Nephron progenitor cell (in vitro differentiated cells): ENCODE measurements at places on chromosomes 6 and 20.

- H3K4me1 ChIP-seq: peaks cover 7% of the 10 kb centered on the region
- no peak for DNase-seq
- peaks cover 57% of the 10 kb centered on the region for H3K36me3 ChIP-seq
- H3K27me3 ChIP-seq: no peaks in the 10 kb centered on the region
Measured at GRCh38 chr20:3199206-3199605, 5.3 kb downstream of the DDRGK1 start.

DNA sequence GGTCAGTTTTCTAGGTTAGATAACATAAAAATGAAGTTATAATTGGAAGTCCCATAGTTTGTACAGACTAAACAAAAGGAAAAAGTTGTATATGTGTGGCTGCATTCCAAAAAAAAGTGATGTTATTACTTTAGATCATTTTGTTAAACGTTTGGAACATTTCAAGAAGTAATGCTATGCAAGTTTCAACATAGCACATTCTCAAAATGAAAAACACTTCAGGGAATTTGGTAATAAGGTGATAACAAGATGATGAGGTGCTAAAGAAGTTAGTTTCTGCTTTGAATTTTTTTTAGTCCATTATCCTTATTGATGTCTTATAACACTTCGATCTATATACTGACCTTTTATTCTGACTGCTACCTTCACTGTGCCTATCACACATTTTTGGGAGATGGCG, 250.7 kb downstream of the PHF3 start:
- no peaks in the 10 kb centered on the region for H3K4me1 ChIP-seq
- H3K27me3 ChIP-seq: no peaks in the 10 kb centered on the region
- no peak for DNase-seq
- no peak overlapping the region for H3K4me3 ChIP-seq
- no peaks in the 10 kb centered on the region for H3K36me3 ChIP-seq

DNA sequence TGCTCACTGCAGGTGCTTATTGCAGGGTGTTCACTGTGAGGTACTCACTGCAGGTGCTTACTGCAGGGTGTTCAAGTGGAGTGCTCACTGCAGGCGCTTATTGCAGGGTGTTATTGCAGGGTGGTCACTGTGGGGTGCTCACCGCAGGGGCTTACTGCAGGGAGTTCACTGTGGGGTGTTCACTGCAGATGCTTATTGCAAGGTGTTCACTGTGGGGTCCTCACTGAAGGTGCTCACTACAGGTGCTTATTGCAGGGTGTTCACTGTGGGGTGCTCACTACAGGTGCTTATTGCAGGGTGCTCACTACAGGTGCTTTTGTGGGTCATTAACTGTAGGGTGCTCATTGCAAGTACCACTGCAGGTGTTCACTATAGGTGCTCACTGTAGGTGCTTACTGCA, 20.2 kb downstream of the APMAP start:
- H3K4me3 ChIP-seq: no peak overlapping the region
- peaks cover 88% of the 10 kb centered on the region for H3K36me3 ChIP-seq
- H3K27me3 ChIP-seq: no peaks in the 10 kb centered on the region
- no peak overlapping the region for H3K27ac ChIP-seq
- no peak for DNase-seq
- peaks cover 19% of the 10 kb centered on the region for H3K4me1 ChIP-seq

- no peak for DNase-seq
- H3K4me1 ChIP-seq: no peaks in the 10 kb centered on the region
- no peaks in the 10 kb centered on the region for H3K36me3 ChIP-seq
- H3K27me3 ChIP-seq: peaks cover 19% of the 10 kb centered on the region
- H3K27ac ChIP-seq: no peak within 1 kb of the TSS
- no peak within 1 kb of the TSS for H3K4me3 ChIP-seq
Measured at GRCh38 chr20:24948939-24949679, at the start of gene CST7. CST7 (plus strand) TSS chr20:24949269; CDS start chr20:24949506, 237 bp downstream.

- H3K36me3 ChIP-seq: peaks cover 5% of the 10 kb centered on the region
- DNase-seq: no peak
- peak overlapping the region; percentile 52 for H3K27ac ChIP-seq
- peaks cover 17% of the 10 kb centered on the region for H3K4me1 ChIP-seq
- H3K4me3 ChIP-seq: no peak overlapping the region
Measured at GRCh38 chr6:169215201-169215681, 38.4 kb downstream of the THBS2 start.

DNA sequence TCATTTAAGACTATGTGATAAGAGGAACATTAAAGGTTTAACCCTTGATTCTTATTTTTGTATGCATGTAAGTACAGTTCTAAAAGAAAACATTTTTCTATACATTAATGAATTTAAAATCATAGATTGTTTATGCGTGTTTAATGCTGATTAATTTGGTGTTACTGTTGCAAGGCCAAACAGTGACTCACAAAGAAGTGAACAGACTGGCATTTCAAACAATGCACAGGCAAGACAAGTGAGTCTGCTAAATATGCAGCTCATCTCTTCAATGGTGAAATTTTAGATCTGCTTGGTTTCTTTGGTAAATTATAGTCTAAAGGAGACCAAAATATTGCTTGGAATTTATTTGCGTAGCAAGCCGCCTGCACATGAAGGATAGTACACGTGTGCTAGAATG, 417.4 kb upstream of the SOX4 start:
- H3K4me1 ChIP-seq: no peaks in the 10 kb centered on the region
- H3K4me3 ChIP-seq: no peak overlapping the region
- no peaks in the 10 kb centered on the region for H3K27me3 ChIP-seq
- no peak for DNase-seq
- no peak overlapping the region for H3K27ac ChIP-seq

DNA sequence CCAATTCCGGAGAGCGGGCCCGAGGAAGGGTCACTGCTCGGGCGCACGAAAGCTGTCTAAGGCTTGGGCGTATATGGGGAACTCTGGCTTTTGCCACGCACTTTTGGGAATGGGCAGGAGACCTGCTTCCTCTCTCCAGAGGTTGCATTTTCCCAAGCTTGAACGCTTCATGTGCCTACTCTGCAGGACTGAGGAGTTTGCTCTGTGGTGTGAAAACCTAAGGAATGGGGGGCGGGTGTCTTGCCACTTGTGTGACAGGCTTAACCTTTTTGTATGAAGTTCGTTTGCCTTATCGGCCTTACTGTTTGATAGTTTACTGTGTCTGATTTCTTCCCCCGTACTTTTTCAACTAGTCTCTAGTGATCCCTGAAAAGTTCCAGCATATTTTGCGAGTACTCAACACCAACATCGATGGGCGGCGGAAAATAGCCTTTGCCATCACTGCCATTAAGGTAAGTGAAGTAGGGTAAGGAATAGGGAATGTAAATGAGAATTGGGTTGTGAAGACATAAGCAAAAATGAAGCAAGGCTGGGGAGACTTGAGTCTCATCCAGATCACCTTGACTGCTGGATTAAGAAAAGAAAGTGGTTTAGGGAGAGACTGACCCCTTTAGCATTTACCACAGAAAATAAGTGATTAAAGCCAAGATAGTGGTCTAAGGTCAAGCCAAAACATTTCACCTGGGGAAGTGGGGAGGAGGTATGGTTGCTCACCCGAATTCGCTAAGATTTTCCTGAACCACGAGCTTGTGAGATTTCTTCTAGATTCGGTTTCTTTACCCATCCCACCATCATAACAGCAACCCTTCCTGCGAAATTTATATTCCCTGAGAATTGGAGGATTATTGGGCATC, 627 bp downstream of the RPS18 start:
- H3K4me1 ChIP-seq: peaks cover 71% of the 10 kb centered on the region
- peak overlapping the region; percentile 100 for H3K27ac ChIP-seq
- H3K36me3 ChIP-seq: peaks cover 52% of the 10 kb centered on the region

DNA sequence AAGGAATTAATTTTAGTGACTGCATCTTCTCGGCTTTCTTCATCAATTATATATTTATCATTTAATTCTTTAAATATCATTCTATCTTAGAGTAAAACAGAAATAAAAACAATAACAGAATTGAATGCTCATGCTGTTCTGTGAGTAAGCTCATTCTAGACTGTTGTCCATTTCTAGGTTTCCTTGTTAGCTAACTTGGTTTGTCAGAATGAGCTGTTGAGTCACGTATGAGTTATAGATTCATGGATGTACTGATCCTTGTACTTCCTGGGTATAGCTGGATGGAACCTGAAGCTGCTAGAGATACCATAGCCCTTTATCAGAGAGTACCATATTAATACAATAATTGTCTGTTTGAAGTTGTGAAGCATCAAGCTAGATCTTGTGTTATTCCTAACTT, 515.3 kb downstream of the TENT5A start:
- H3K27me3 ChIP-seq: peaks cover 8% of the 10 kb centered on the region
- H3K4me3 ChIP-seq: no peak overlapping the region
- no peaks in the 10 kb centered on the region for H3K4me1 ChIP-seq
- no peak for DNase-seq

GRCh38 chr20:32969356-32970114, 34.7 kb downstream of the SUN5 start:
- H3K4me1 ChIP-seq: peaks cover 30% of the 10 kb centered on the region
- no peaks in the 10 kb centered on the region for H3K36me3 ChIP-seq
- DNase-seq: no peak
- H3K27ac ChIP-seq: peak overlapping the region; percentile 73

GRCh38 chr6:13978787-13979186, 54.0 kb downstream of the RNF182 start:
- no peaks in the 10 kb centered on the region for H3K4me1 ChIP-seq
- H3K36me3 ChIP-seq: peaks cover 26% of the 10 kb centered on the region
- H3K4me3 ChIP-seq: no peak overlapping the region
- no peak for DNase-seq

DNA sequence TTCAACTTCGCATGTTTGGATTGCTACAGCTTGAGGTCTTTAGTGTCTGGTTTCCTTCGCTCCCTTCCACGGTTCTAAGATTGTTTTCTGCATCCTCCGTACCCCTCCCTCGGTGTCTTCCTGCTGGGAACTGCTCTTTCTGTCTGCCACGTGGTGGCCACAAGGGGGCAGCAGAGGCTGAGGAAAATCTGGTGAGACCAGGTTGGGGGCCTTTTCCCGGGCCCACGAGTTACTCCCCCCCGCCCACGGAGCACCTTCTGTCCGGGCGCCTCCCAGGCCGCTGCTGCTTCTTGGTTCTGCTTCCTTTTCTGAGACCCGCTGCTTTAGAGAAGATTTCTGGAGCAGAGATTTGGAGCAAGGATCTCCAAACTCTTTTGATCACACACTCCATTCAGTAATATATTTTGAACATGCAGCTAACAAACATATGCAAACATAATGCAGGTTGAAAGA, 21.1 kb upstream of the NOTCH4 start:
- H3K4me1 ChIP-seq: peaks cover 36% of the 10 kb centered on the region
- peak overlapping the region; percentile 5 for H3K4me3 ChIP-seq
- H3K36me3 ChIP-seq: no peaks in the 10 kb centered on the region
- H3K27me3 ChIP-seq: peaks cover 13% of the 10 kb centered on the region
- no peak overlapping the region for H3K27ac ChIP-seq
- DNase-seq: peak; percentile 90

DNA sequence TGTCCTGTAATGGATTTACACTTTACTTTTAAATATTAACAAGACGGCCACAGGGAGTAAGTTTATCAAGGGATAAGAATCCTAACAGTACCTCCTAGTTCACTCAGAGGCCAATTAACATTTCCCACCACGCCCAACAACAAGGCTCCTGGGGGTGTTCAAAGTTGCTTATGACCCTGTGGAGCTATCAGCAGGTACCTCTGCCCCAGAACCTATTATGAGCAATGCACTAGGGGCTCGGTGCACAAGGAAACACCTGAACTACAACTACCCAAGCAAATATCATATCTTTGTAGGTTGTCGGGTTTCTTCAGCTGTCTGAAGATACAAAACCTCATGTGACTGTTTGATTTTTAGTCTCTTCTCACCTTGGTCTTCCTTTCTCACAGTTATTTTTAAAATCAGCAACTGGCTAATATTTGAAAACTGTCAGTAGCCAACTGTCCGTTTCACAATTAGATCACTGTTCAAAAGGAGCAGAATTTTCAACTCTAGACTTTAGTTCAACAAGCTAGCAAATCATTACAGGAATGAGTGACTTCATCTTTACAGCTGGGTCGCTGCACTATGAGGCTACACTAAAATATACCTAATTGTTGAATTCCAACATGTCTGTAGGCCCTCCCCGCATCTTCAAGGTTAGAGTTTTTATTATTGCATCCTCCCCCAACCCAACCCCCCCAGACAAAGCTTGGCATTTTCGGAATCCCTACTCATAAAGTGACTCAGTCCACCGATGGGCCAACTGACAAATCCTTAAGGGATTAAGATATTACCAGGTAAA, 38.1 kb downstream of the B4GALT5 start:
- no peaks in the 10 kb centered on the region for H3K27me3 ChIP-seq
- H3K4me1 ChIP-seq: peaks cover 87% of the 10 kb centered on the region
- H3K4me3 ChIP-seq: no peak overlapping the region
- DNase-seq: no peak
- peaks cover 13% of the 10 kb centered on the region for H3K36me3 ChIP-seq
- peak overlapping the region; percentile 41 for H3K27ac ChIP-seq

DNA sequence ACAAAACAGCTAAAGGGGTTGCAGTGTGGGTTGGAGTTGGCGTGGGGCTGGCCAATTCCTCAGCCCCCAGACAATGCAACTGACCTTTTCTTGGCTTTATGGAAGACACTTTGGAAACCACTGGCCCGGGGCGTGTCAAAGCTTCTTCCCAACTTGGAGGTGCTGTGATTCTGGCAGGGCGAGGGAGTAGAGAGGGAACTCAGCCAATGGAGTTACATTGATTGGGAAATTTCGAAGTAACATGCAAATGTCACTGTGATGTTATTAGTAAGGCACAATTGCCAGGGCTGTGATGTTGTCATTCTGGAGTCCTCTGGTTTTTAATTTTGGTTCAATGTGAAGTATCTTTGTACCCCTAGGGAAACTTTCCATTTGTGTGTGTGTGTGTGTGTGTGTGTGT, 41.5 kb upstream of the EPB41L1 start:
- H3K4me1 ChIP-seq: peaks cover 17% of the 10 kb centered on the region
- no peaks in the 10 kb centered on the region for H3K36me3 ChIP-seq
- H3K27me3 ChIP-seq: peaks cover 36% of the 10 kb centered on the region
- DNase-seq: no peak
- H3K27ac ChIP-seq: peak overlapping the region; percentile 23
- no peak overlapping the region for H3K4me3 ChIP-seq

- H3K27me3 ChIP-seq: peaks cover 8% of the 10 kb centered on the region
- no peak for DNase-seq
- H3K27ac ChIP-seq: peak overlapping the region; percentile 76
- no peak overlapping the region for H3K4me3 ChIP-seq
- no peaks in the 10 kb centered on the region for H3K36me3 ChIP-seq
- peaks cover 87% of the 10 kb centered on the region for H3K4me1 ChIP-seq
Measured at GRCh38 chr20:50286174-50286511, 95.5 kb downstream of the CEBPB start.

DNA sequence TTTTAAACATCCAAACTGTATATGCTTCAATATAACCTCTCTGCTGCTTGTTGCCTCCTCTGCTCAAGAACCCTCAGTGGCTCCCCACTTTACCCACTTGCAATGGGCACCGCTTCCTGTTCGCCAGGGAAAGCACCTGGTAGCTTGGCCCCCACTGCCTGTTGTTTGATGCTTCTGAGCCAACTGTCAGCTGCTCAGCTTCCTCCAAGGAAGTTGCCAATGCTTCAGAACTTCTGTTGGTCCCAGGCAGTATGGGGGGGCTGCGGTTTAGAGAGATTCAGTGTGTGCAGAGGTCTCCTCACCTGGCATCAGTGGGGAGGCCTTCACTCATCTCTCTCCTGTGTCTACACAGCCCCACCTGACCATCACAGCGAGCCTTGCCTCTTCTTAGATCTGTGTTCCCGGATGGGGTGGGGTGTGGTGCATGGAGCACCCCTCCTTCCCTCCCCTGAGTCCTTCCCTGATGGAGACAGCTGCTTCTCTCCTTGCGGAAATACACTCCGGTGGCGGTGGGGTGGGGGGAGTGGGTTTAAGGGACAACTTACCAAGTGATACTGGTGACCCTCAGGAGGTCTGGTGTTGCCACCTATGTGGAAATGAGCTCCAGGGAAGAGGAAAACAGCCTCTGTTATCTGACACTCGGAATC, 308.1 kb downstream of the CDH26 start:
- H3K4me1 ChIP-seq: peaks cover 31% of the 10 kb centered on the region
- no peak overlapping the region for H3K4me3 ChIP-seq
- H3K36me3 ChIP-seq: no peaks in the 10 kb centered on the region
- no peak overlapping the region for H3K27ac ChIP-seq
